ENCODE measurements at places on chromosomes 1 and 21.

DNA sequence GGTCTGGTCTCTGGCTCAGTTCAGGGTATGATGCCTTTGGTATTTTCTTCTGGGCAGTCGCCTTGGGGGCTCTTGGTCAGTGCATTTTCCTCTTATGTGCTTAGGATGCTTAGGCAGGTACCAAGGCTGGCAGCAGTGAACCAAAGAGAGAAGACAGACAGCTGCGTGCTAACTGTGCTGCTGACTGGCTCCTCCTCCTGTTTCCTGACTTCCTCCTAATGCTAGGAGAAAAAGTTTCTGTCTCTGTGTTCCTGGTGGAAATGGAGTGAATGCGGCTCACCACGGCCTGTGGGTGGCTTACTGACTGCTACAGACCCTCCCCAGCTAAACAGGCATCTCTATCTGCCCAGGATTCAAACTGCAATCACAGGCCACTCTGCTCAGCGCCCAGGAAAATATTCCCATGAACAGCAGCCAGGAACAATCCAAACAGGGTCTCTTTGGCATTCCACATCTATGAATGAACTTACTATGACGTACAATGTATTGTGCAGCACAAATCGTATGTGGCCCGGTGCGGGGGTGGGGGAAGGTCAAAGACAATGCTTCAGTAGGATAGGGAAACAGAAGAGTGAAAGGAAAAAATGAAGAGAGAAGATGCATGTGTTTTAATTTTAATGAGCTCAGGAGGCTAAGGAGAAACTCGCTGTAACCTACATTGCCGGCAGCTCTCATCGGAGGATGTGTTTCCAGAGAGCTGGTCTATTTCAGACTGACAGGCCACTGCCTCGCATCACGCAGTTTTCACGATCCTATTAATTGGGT, 2.8 kb downstream of the ABCG1 start:
- no peak for DNase-seq

- DNase-seq = no peak
Observed at GRCh38 chr1:232669981-232670747, 40.2 kb upstream of the SIPA1L2 start.

GRCh38 chr1:151002051-151002450, 4.7 kb downstream of the MINDY1 start:
- DNase-seq = no peak

- DNase-seq = no peak
Observed at GRCh38 chr1:192877283-192877886, 68.5 kb downstream of the RGS2 start.

GRCh38 chr1:10679496-10680220, 116.8 kb downstream of the CASZ1 start:
- peak; percentile 63 for DNase-seq

DNA sequence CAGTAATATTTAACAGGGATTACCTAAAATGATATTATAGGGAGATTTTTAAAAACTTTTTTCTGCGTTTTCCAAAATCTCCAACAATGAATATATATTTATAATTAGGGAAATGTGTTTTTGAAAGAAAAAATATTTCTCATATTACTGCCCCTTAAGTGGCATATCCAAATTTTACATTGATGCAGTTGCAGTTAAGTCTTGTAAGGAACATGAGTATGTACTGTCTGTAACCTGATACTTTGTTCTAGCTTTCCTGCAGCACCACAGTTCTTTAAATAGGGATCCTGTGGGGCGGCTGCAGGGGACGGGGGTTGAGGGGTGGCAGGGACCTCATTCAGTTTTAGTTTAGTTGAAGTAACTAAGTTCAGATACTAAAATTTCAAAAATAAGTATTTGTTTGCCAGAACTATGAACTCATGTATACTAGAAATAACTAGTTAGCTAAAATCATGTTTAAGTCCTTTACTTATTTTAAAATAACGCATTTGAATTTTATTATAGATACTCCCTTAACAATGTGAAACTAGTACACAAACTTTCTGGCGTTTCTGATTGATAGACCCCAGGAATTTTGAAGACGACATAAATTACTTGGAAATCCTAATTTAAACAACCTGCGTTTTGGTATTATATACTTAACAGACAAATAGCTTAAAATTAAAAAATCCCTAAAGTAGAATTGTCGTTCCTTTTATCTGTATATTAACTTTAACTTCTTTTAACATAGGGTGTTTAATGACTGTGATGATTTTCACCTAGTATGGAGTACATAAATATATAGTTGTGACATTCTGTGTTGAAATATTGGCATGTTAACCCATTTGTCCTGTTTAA, 639 bp upstream of the DNAJB4 start:
- DNase-seq = no peak

- peak; percentile 84 for DNase-seq
Observed at GRCh38 chr1:46554597-46555381, 3.3 kb upstream of the KNCN start.

DNA sequence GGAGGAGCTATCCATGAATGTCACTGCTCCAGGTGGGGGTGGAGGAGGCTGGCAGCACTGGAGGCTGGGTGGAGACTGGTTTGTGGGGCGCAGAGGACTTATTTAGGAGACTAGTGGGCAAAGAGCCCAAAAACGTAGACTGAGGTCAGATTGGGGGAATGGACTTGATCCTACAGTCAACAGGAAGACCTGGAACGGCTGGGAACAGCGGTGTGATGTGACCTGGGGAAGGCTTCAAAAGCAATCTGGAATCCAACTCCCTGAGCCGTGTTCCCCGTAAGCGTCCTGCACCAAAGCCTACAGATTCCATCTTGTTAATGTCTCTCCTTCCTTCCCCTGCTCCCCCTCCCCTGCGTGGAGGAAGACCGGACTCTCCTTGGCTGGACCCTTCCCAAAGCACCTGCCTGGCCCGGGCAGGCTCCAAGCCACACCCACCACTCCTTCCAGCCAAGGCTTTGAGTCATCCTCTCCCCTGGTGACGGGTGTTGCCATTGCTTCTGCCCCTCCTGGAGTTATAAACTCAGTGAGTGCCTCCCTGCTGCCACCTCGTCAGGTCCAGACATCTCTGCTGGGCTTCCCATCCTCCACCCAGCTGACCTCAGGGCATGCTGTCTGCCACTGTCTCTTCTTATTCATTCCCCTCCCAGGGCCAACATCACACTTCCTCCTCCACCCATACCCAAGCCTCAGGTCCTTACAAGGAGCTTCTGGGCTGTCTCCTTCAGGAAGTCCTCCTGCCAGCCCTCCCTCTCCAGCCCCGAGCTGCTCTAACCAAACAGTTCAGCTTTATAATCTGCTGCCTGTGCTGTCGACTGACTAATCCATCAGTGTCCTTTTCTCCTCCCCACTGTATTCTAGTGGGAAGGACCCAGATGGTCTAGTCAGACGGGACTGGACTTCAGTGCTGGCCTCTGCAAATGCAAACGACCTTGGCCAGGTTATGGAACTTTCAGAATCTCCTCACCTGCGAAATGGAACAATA, 1.6 kb upstream of the CLSTN1 start:
- DNase-seq = peak; percentile 7

DNA sequence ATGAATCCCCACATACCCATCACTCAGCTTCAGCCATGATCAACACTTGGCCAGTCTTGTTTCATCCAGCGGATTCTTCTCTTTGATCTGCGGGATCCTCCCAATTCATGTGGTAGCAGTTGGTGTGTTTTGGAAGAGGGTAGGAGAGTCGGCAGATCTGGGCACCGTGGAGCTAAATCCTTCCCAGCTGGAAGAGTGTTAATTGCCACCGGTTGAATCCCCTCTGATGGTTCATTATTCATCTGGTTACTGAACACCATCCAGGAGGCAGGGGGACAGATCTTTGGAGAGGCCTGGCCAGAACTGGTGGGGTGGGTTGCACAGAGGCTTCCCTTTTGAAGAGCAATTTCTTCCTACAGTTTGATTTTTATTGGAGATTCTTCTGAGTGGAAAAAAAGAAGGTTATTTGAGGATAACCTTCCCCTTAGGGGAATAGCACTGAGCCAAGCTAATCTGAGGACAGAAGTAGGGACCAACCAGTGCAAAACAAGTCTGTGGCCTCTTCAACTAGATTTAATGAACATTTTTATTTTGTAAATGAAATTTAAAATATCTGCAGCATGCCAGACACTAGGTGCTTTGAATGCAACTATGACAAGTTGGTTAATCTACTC, 8.1 kb downstream of the NFASC start:
- no peak for DNase-seq

GRCh38 chr1:15443281-15443680, 5.0 kb downstream of the CTRC start:
- DNase-seq = no peak

- peak; percentile 50 for DNase-seq
Observed at GRCh38 chr1:23664837-23665795, 26.5 kb upstream of the RPL11 start.

Data from NCI-H1105 (cell line).